ENCODE measurements at places on chromosomes 5 and 9.
A peak's percentile ranks its signal among the peaks of the same experiment; 100 is the strongest.

GRCh38 chr5:138651058-138651766 is 76.0 kb upstream of the HSPA9 start:
- DNase-seq = no peak

GRCh38 chr5:144144956-144145751 is 25.3 kb downstream of the YIPF5 start:
- DNase-seq = no peak

DNA sequence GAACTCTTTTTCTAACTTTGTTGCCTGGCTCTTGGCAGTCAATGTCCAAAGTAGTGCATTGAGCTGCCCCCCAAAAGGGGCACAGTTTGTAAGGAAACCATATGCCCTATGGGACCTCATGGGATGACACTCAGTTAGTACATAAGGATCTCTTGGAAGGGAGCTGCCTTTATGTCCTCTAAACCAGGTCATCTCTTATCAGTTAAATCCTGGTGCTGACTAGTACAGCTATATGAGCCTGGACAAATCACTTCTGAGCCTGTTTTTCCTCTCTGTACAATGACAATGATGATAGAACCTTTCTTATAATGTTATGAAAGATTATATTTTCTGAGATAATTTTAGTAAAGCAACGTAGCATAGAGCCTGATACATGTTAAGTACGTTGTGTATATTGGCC is 44.1 kb downstream of the PIK3R1 start:
- no peak for DNase-seq

DNA sequence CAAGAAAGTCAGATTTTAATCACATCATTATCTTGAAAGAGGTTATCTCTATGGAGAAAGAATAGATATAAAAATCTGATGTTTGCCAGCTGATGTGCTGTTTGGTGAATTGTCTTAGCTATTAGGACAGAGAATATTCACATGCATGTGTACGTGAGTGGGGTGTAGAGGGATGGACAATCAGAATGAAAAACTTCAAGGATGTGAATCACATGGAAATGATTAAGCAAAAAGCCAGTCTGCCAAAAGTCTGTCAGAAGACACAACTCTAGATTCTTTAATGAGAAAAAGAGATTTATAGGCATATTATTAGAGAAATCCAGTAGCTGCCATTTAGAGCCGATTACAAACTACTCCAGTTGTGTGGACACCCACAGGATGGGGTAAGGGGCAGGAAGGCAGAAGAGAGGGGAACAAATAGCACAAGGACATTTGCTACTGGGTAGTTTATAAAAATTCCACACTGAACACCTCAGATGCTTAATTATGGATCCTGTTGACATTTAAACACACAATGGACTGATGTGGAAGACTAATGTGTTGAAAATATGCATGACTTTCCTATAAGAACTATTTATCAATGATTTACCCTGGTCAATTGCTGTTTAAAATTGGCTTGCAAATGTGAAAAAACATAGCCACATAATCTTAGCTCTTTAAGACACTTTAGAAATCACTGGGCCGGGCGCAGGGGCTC is 127.4 kb downstream of the PTTG1 start:
- no peak for DNase-seq

- DNase-seq = no peak
Observed at GRCh38 chr9:134396825-134397224, 70.6 kb downstream of the RXRA start.

DNA sequence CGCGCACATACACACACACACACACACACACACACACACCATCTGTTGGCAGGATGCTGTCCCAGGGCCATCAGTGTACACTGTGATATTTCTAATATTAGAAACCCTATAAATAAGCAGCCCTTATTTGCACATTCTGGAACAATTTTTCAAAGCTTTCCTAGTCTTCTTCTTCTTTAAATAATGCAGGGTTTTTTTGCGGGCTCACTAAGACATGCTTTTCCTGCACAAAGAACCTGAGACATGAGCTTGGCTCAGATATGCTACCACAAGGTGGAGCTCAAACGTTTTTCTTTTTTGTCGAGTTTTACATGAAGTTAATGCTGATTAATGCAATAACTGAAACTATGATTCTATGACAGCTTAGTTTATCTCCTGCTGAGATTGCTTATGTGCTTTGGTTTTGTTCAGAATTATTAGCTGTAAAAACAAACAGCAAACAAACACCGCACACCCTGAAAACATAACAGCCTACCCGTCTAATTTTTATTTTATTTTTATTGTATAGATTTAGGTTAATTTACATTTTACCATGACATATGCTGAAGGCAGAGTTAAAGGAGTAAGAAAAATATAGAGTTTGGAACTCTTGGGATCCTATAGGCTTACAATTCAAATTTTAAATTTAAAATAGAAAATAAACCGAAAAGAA is 95.8 kb downstream of the ALDH1A1 start:
- DNase-seq = peak; percentile 54

DNA sequence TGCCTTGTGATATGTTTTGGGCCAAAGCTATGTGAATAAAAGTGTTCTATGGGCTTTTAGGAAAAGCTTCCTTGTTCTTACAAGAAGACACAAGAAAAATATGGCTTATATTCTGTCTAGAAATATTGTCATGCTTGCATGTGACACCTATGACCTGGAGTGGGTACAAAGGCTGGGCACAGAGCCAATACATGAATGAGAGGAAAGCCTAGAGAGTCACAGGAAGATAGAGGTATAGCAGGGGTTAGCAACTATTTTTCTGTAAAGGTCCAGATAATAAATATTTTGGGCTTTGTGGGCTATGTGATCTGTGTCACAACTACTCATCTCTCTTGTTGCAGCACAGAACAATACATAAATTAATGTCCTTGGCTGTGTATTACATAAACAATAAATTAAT is 196.6 kb upstream of the CD180 start:
- DNase-seq = no peak

DNA sequence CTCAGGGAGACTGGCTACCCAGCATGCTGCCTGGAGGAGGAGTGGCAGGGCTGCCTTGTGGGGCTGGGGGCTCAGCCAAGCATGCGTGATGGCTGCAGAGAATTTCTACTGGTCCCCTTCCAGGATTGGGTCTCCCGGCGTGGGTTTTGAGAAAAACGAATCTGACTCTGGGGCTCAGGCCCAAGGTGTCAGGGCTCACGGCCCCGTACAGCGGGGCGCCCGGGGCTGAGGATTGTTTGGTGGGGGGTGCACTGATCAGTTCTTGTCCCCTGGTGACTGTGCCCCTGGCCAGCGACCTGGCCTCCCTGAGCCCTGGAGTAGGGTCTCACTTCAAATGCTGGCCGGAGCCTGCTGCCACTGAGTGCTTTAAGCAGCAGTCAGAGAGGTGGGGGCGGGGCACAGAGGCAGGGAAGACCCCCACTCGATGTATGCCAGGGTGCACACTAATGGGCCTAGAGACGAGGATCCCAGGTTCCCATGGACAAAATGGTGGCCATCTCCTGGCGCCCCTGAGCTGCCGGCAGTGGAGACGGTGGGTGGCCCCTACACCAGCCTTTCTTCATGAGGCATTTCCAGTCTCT is 45.5 kb upstream of the RNU6ATAC start:
- DNase-seq = no peak

GRCh38 chr5:148827723-148828122 is 1.3 kb downstream of the ADRB2 start:
- no peak for DNase-seq

DNA sequence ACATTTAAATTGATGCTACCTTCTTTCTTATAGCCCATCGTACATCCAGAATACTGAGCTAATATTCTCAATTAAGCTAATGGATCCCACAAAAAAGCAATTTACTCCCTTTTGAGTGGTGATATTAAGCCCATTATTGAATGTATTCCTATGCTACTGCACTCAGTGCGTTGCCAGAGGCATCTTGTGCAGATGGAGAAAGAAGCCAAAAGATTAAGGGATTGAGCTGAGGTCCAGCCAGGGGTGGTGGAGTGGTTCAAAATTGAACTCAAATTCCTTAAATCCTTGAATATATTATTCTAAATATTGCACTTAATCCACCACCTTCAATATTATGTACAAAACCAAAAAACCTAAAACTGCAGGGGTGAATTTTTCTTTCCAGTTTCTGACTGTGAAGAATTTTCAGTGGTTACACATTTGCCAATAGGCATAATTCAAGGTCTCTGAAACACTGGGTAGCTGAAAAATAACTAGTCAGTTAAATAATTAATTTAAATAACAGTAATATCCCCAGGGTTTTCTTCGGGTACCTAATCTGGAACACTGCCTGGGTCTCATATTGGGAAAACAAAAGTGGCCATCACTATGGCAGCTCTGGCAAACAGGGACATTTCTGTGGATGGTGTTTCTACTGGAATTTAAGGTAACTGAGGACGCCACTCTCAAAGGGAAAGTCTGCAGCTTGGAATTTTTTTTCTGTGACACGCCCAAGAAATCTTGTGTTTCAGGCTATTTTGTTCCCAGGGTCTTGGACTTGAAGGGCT is 6.2 kb upstream of the LIFR start:
- no peak for DNase-seq
